ENCODE measurements at places on chromosomes 16 and 17. TPM values are rescaled to one million over a fixed set of nuclear protein-coding genes. Genes with fewer than 3 reads are reported as not detected.

SRCIN1 gene
- total RNA-seq, result not detected

KRTAP4-3 gene
- not detected for total RNA-seq

TBC1D3H gene
- total RNA-seq, result not detected

LDHD gene
- 7.5 TPM for total RNA-seq

MAP1LC3B gene
- total RNA-seq, result 37.0 TPM

SEZ6L2 gene
- 0.21 TPM for total RNA-seq

HS3ST6 gene
- total RNA-seq, result not detected

FAM171A2 gene
- 1.7 TPM for total RNA-seq

KRT12 gene
- total RNA-seq, result not detected

POLR2C gene
- total RNA-seq, result 110 TPM

PIMREG gene
- total RNA-seq, result not detected

CCP110 gene
- 6.1 TPM for total RNA-seq

BCAS3 gene
- 75.9 TPM for total RNA-seq

CCL16 gene
- total RNA-seq, result not detected
